ENCODE measurements at places on chromosomes 16 and 17. TPM values are rescaled to one million over a fixed set of nuclear protein-coding genes. Genes with fewer than 3 reads are reported as not detected.

Gene CNTNAP4
- polyA plus RNA-seq, result not detected

Gene TNFRSF17
- 26.2 TPM for polyA plus RNA-seq

Gene GP1BA
- not detected for polyA plus RNA-seq

Gene DHRS7C
- not detected for polyA plus RNA-seq

Gene PRDM7
- polyA plus RNA-seq, result not detected
